ENCODE measurements at places on chromosomes 1 and 21.

DNA sequence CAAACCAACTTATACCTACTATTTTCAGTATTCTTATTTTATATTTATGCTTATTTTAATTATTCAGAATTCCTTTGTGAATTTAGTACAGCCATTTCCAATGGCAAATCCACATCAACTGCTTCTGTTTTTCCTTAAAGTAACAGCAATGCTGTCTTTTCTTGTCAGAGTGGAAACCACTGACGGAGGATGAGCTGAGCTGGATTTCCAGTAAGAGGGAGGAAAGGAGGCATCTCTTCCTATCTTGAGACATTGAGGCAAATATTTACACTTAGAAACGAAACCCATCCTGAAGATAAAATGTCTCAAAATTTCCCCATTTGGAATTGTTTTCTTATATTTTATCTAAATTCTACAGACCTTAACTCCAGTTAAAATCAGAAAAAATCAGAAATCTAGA lies 66.1 kb upstream of the SLC44A3 start:
- DNase-seq = no peak

DNA sequence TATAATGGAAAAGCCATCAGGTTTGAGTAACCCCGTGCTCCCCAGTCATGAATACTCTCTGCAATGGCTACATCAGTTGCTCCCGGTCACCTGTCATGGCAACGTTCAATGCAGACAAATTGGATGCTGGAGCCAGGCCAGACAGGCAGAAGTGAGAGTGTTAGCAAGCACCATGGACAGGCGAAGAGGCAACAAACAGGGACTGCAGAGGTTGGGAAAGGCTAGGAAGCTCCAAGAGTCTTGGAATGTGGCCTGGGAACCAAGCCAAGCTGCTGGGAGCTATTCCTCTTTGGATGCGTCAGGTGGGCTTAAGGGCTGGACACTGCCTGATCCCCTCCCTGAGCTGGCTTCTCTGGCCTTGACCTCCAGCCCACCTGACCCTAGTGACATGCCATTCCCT lies 102.9 kb downstream of the ACTL8 start:
- DNase-seq = no peak

- DNase-seq = no peak
Observed at GRCh38 chr1:5594056-5594956, 397.9 kb downstream of the NPHP4 start.

DNA sequence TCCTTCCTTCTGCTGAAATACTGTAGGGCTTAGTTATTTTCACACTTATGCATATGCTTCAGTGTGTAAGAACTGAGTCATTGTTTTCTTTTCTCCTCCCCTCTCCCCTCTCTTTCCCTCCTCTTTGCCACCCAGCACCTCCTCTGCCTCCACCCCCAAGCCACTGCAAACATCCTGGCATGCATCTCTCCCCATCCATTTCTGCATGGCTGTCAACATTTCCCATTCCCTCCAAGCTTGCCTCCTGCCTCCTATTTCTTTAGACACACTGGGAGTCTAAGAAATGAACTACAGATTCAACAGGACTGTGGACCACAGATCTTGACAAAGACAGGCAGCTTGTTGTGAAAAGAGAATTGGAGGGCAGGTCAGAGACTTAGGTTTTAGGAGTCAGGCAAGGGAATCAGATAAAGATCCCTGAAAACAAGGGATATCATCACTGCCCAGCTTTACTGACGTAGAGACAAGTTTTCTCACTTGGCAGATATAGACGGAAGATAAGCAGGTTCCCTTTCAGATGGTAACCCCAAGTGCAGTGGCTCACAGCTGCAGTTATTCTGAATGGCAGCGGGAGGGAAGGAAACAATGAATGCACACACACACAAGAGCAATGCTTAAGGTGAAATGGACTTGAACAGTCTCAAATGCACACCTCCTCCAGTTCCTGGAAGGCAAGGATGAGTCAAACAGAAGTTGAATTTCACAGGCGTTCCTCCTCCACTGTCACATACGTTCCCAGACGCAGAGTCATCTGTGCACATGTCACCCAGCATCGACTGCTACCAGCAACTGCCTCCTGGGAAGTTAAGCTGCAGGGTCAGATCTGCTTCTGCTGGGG lies 56.1 kb downstream of the HIVEP3 start:
- peak; percentile 74 for DNase-seq

DNA sequence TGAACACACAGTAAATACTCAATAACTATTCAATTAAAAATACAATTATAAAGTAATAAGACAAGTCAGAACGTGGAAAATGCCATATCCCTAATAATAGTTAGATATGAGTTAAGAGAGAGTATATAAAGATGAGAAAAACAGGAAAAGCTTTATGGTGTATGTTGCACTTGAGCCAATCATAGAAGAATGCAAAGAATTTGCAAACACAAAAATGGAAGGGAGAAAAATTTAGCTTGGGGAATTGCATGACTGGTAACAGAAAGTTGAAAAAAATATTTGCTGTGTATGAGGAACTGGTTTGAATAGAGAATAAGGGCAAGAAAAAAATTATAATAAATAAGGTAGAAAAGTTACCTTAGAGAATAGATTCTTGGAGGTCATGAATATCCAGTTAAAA lies 739.6 kb upstream of the CXADR start:
- no peak for DNase-seq

GRCh38 chr21:31647650-31648049 lies 11.8 kb upstream of the SOD1 start:
- DNase-seq = no peak

- DNase-seq = no peak
Observed at GRCh38 chr1:16072095-16072494, 1.4 kb downstream of the FAM131C start.

- no peak for DNase-seq
Observed at GRCh38 chr1:194117582-194117981, 931.2 kb upstream of the B3GALT2 start.

GRCh38 chr1:31007462-31007991 lies 58.0 kb downstream of the PUM1 start:
- DNase-seq = no peak

GRCh38 chr1:219990782-219991510 lies 55.4 kb downstream of the EPRS1 start:
- no peak for DNase-seq

Data from activated CD4-positive, alpha-beta T cell treated with anti-CD3 and anti-CD28 coated beads for 48 hours (primary cell).